ENCODE measurements at places on chromosomes 6 and 20. TPM values are rescaled to one million over a fixed set of nuclear protein-coding genes. Genes with fewer than 3 reads are reported as not detected.

DNA sequence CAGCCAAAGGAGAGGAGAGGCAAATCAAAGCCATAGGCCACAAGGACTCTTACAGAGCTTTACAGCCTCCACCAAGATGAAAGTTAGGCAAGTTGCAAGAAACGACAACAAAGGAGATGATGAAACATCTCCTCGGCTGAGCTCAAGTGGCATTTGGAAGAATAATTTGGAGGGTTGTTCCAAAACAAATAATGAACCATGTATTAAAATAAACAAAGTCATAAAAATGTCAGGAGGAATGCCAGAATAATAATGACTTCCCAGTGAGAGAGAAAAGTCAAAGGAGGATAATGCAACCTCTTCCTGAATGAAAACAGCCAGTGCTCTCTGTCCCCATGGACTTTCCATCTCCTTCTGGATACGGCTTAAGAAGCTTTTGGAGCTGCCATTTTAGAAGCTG is 371.4 kb upstream of the ID4 start:
- DNase-seq = peak; percentile 74

DNA sequence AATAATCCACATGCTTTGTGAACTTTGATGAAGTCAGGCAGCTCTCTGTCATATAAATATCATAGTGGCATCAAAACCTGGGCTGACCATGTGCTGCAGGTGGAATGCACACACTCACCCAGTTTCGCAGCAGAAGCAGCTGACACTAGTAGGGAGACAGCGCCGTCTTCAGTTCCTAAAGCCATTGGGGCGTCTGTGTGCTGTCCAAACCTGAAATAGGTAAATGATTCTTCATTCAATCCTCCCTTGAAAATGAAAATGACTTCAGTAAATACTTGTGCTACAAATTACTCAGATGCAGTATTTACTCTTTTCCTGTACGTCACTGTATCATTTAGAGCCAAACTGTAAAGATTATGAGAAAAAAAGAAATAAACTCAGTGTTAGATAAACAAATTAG is 127.5 kb downstream of the EYA4 start:
- peak; percentile 53 for DNase-seq

Gene PAX1
- total RNA-seq = 0.54 TPM

Gene ZNF391
- 5.5 TPM for total RNA-seq

Gene FAM184A
- 0.35 TPM for total RNA-seq

Gene RIMS1
- total RNA-seq = not detected

Gene SH3BGRL2
- 0.61 TPM for total RNA-seq

All from NCI-H460 (cell line).